Activated naive CD8-positive, alpha-beta T cell treated with anti-CD3 and anti-CD28 coated beads, Interleukin-2, amount 50 U/mL, for 16 hours (primary cell): ENCODE measurements at places on chromosomes 5 and 9.

DNA sequence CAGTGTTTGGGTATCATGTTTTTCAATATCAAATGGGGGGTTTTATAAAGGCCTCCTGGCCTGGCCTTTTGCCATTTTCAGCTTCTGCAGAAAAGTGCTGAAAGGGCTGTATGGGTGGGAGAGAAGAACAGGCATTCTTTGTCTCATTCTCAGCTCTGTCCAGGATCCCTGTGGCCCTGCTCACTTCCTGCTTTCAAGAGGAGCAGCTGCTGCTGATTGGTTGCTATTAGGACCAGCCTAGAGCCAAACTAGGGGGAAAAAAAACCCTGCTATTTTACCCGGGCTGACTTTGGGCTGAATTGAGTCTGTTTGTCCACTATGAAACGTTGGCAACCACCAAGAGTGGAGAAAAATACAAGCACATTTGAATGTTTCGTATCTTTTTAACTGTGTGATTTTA, 117.1 kb downstream of the CMYA5 start:
- no peak for DNase-seq

GRCh38 chr5:2902742-2903297, 151.3 kb upstream of the IRX2 start:
- no peak for DNase-seq

- no peak for DNase-seq
These were observed 414.6 kb downstream of the CAAP1 start for GRCh38 chr9:26477963-26478362.

DNA sequence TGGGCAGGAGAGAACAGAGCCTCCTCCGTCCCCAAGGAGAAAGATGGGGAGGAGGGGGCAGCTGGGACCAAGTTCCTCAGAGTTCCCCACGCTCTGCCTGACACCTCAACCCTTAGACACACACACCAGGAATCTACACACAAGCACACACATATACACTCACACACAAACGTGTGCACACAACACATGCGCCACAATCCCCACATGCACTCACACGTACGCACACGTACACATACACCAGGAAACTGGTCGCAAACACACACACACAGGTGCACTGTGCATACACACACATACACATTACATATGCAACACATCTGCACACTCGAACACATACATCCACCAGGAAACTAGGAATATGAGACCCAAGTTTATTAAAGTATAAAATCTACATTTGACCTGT, 50.4 kb downstream of the ROR2 start:
- no peak for DNase-seq

DNA sequence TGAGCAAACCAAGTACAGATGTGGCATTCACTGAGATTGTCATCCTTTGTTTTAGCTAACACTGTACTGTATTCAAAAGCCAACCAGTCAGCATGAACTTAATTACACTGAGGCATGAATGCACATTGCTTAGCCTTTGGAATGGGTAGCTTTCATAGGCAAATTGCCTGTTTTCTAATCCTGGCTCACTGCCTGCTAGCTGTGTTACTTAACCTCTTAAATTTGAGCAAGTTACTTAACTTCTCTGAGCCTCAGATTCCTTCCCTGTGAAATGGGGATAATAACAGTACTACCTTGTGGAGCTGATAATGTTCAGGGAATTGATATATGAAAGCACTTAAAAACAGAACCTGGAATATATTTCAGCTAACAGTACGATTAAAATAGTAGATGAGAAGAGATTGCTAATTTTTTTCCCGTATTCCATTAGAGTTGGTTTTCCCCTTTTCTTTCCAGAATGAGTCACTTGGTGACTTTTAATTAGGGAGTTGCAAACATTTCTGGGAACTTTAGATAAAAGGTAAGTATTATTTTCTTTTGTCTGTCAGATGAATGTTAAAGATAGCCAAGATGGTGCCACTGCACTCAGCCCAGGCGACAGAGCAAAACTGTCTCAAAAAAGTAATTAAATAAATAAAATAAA, 43.9 kb downstream of the ARRDC3 start:
- DNase-seq = no peak

DNA sequence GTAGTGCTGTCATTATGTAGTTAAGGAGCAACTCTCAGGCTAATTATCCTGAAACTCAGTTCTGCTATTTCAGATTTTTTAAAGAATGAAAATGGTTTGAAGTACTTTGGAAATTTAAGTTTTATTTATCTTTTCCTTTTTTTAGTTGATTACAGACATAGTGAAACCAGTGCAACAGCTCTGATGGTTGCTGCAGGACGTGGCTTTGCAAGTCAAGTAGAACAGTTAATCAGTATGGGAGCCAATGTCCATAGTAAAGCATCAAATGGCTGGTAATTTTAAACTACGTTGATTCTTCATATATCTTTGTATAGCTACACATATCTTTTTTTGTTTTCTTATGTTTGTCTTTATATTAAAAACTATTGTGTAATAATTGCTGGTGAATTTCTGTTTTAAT, 34.9 kb downstream of the YTHDC2 start:
- no peak for DNase-seq

GRCh38 chr9:35357116-35357515, 132.8 kb upstream of the RUSC2 start:
- no peak for DNase-seq

GRCh38 chr9:37486616-37487548, 1.1 kb downstream of the POLR1E start:
- no peak for DNase-seq

GRCh38 chr9:36974731-36975130, 59.3 kb downstream of the PAX5 start:
- no peak for DNase-seq

DNA sequence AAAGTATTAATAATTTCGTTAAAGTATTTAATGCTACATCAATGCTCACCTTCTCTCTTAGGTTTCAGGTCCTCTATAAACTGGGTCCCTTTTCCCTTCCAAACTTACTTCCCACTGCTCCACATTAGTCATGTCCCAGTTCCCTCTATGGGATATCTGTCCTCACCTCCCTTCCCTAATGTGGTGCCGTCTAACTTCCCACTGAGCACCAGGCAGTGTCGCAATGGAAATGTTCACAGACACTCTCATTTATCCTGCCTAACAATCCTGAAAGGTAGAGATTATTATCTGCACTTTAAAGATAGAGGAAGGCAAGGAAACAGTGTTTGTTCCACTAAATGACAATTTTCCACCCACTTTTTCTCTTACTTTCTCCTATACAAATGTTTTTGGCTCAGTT, 329.7 kb downstream of the CWC27 start:
- DNase-seq = no peak

DNA sequence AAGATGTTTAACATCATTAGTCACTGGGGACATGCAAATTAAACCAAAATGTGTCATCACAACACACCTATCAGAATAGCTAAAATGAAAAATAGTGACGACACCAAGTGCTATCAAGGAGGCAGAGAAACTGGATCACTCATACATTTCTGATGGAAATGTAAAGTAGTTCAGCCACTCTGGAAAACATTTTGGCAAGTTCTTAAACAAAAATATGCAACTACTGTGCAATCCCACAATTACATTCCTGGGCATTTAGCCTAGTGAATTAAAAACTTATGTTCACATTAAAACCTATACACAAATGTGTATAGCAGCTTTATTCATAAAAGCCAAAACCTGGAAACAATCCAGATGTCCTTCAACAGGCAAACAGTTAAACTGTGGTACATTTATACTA, 53.1 kb downstream of the SVEP1 start:
- no peak for DNase-seq

DNA sequence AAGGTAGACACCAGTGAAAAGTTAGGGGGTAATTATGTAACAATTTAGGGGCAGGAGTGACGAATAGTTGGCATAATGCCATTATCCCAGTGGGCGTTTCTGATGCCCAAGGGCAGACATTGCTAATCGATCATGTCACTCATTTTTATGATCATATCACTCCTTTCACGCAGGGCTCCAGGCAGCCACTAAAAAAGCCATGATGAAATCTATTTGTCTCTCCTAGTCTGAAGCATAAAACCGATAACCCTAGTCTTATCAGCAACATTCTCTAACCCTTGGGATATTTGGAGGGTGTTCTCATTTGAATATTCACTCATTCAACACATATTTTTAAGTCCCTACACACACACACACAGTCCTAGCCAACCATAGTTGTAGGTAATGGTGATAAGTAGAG, 114.9 kb downstream of the NMUR2 start:
- no peak for DNase-seq

- DNase-seq = no peak
These were observed 316.7 kb upstream of the CDH12 start for GRCh38 chr5:23169660-23170416.

GRCh38 chr9:85030316-85030715, 360.8 kb downstream of the NTRK2 start:
- DNase-seq = no peak

DNA sequence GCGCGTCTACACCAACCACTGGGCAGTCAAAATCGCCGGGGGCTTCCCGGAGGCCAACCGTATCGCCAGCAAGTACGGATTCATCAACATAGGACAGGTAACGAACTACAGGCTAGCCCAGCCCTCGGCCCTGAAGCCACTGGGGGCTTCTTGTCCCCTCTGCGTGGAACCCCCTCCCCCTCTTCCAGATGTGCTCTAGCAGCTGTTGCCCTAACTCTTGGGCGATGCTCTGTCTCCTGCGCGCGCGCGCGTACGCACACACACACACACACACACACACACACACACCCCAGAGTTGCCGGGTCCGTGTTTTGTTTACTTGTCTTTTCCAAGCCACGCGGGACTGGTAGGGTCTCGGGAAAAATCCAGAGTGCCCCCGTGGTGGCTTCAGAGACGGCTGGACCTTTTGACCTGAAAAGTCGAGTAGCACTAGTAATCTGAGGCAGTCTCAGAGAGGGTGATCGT, 836 bp downstream of the PCSK5 start:
- DNase-seq = peak; percentile 4

DNA sequence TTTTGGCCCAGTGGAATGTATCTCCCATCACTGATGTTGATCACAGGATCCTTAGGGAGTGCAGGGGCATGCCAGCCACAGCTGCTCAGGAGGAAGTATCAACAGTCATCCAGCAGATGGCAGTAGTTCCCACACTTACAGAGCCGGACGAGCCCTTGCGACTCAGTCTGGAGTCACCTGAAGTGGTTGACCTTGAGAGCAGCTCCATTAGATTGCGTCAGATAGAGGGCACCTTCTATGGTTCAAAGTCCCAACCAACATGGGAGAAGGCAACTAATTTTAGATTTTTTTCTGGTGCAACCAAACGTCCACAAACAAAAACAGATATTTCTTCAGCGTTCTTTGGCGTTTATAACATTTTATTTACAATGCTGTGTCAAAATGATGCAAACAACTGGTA, 124.5 kb downstream of the EGFLAM start:
- peak; percentile 11 for DNase-seq

DNA sequence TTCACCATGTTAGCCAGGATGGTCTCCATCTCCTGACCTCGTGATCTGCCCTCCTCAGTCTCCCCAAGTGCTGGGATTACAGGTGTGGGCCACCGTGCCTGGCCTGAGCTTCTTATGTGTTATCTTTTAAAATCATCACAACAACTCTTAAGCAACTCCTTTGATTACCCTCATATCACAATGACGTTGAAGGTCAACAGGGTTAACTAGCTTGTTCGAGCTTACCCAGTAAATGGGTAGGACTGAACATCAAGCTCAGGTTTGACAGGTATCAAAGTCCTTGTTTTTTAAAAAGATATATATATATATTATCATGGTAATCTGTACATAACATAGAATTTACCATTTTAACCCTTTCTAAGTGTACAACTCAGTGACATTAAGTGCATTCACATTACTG, 3.1 kb downstream of the GRXCR2 start:
- no peak for DNase-seq

DNA sequence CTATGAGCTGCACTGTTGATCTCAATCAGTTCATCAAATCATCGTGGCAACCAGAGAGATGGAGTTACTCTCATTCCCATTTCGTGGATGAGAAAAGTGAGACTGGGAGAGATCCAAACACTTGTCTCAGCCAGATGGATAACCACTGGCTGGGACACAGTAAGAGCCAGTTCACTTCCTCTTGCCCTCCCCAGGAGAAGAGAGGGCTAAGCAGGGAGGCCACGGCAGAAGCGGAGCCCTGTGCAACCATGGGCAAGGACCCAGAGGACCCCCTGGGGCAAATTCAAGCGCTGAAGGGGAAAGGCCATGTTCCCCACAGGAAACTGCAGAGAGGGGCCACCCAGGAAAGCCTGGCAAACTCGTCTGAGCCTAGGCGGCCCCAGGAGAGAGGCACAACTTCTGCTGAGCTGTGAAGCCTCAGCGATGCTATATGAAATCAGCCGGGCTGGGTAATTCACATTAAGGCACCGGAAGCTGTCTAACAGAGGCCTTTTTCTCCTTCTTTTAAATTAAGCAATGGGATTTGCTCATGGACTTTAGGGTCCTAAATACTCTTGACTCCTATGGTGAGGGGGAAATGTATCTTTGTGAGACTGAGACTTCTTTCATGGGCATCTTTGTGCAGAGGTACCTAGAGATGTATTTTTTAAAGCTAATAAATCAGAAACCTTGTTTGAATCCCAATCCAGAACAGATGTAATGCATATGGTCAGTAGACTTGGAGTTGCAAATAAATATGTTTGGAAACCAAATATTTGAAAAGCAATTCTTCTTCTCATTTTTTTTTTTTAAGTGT, 137.1 kb upstream of the SMIM23 start:
- no peak for DNase-seq

- no peak for DNase-seq
These were observed at the start of gene LHFPL2 for GRCh38 chr5:78648359-78649210. Gene LHFPL2, minus strand, starts transcription at chr5:78648772. Its CDS starts 138,559 bp downstream, at chr5:78510213.

DNA sequence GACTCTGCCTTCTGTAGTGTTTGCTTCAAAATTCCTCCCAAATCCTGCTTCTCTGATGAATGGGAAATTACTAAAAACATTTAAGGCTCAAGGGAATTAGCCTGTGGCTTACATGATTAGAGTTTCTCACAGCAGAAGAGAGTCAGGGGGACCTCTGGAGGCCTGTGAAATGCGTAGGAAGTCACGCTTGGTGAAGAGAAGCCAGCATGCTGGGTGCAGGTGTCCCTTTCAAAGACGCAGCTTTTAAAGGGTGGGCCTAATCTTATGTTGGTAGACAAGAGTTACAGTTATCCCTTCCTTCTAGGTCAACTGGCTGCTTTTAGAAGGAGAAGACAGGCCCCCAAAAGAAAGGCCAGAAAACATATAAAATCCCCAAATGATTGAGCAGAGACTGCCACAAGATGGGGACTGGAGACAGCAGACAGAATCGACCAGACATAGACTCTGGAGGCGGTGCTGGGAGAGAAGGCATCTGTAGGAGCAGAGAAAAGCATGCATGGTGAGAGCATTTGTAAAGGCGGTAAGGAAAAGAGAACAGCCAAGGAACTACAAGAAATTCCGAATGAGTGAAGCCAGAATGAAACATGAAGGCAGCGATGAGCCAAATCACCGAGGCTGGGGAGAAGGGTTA, 42.3 kb downstream of the B4GALT1 start:
- no peak for DNase-seq

GRCh38 chr9:107653263-107653821, 163.8 kb upstream of the KLF4 start:
- DNase-seq = no peak

- DNase-seq = no peak
These were observed 131.6 kb upstream of the NIPBL start for GRCh38 chr5:36744773-36745589.

DNA sequence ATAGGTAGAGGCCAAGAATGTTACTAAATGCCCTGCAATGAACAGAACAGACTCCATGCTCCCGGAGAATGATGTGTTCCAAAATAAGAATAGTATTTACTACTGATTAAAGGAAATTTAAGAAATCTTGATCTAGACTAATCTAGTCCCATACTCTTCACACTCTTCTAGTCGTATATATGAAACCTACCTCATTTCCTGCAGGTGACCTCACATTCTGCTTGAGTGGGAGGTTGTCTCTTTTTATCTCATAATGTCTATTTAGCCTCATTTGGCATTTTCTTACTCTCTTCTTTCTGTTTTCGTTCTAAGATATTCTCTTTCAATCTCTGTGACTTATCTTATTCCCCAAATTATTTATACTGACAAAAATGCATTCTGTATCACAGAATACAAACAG, 9.2 kb upstream of the SHOC1 start:
- no peak for DNase-seq
